Activated T-cell treated with anti-CD3 and anti-CD28 coated beads, Interleukin-2, amount 50 U/mL, for 1 hour (primary cell): ENCODE measurements at places on chromosomes 16 and 17.

- no peak for DNase-seq
Observed at GRCh38 chr17:36184023-36184765, 7.8 kb upstream of the TBC1D3B start.

DNA sequence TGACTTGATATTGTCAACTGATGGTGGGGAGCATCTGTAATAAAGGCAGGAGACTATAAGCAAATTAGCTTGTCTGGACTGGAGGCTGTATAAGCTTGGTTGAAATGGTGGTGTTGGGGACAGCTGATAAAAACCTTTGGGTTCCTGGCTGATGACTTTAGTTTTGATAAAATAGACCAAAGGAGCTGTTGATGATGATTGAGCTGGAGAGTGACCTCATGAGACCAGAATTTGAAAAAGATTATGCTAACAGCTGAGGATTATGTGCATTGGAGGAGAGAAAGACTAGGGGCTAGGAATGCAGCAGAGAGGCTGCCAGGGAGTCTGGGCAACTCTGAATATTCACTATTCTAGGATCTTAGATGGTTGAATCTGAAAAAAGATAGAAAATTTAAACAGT, 8.7 kb upstream of the CDC27 start:
- no peak for DNase-seq

GRCh38 chr16:31423241-31423640, 4.9 kb downstream of the COX6A2 start:
- no peak for DNase-seq

GRCh38 chr16:47045459-47045858, 72.0 kb upstream of the DNAJA2 start:
- no peak for DNase-seq

- no peak for DNase-seq
Observed at GRCh38 chr17:81306491-81306890, 11.4 kb upstream of the SLC38A10 start.

GRCh38 chr17:8144401-8145231, 7.6 kb downstream of the PER1 start:
- DNase-seq: no peak

DNA sequence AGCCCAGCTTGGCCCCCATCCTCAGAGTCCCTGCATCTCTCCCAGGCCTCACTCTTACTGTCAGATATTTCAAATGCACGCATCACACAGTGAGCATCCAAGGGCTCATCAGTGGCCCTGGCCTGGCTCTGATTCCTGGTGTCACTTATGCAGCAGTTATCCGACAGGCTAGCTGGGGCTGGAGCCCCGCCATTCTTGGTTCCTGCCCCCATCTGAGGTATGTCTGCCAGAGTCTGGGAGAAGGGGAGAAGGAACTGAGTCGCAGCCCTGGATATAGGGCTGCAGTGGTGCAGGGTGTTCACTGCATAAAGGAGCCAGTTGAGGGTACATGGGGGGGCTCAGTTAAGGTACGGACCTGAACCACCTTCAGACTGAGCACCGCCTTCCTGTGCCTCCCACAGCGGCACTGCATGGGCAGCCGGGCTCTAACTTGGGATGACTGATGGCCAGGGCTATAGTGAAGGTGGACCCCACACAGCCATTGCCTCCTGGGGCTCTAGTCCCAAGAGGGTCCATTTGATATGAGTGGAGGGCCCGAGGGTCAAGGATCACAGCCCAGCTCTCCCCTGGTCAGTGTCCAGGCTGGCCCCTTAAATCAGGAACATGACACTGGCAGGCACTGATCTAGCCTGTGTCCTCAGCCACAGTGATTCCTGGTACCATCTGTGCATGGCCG, 1.8 kb upstream of the RASD1 start:
- no peak for DNase-seq

- DNase-seq: peak; percentile 77
Observed at GRCh38 chr17:75764711-75765421, at the start of gene GALK1. GALK1 (minus strand) TSS chr17:75765192; CDS start chr17:75765136, 56 bp downstream.

DNA sequence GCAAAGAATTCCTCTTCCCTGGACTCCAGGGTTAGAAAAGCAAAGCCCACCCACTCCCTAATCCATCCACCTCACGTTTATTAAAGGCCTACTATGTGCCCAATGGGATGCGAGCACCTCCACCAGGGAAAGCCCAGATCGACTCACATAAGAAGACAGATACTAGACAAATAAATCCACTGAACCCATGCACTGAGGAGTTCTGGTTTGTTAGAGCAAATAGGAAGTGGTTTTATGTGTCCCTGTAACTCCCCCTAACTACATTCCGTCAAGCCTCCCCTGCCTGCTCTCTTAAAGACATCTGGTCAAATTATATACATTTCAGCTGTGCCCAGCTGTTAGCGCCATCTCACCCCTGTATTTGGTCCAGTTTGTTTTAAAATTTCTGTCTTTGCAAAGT, 218.5 kb upstream of the RPL38 start:
- no peak for DNase-seq

GRCh38 chr16:5315914-5316313, 218.3 kb upstream of the EEF2KMT start:
- no peak for DNase-seq

- DNase-seq: no peak
Observed at GRCh38 chr16:68646953-68647659, 2.0 kb downstream of the CDH3 start.

GRCh38 chr17:8681170-8681949, 50.8 kb upstream of the MYH10 start:
- DNase-seq: no peak

- DNase-seq: no peak
Observed at GRCh38 chr17:47120521-47121095, 68.5 kb downstream of the CDC27 start.

- DNase-seq: no peak
Observed at GRCh38 chr16:48790151-48790550, 180.2 kb upstream of the N4BP1 start.

DNA sequence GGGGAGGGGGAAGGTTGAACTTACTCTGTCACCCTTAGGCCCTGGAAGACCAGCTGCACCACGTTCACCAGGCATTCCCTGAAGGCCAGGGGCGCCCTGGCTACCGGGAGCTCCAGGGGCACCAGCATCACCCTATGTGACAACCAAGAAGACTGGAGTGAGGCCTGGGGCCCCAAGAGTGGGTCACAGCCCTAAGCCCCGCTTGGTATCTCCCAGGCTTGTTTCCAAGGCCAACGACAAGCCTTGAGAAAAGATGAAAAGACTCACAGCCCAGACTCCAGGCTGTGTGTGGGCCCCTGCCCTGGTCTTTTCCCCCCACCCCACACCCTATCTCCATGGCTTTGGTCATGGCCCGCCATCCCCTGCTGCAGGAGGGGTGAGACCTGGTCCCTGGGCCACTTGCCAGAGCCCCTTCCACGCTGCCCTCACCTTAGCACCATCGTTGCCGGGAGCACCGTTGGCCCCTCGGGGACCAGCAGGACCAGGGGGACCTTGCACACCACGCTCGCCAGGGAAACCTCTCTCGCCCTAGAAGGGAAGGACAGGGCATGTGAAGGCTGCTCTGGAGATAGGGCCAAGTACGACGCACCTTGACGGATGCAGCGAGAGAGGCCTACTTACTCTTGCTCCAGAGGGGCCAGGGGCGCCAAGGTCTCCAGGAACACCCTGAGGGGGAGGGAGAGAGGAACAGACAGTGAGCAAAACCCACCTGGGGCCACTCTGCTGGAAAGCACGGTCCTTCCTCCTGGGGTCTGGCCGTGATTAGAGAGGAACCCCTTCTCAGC, 9.9 kb downstream of the COL1A1 start:
- DNase-seq: no peak

DNA sequence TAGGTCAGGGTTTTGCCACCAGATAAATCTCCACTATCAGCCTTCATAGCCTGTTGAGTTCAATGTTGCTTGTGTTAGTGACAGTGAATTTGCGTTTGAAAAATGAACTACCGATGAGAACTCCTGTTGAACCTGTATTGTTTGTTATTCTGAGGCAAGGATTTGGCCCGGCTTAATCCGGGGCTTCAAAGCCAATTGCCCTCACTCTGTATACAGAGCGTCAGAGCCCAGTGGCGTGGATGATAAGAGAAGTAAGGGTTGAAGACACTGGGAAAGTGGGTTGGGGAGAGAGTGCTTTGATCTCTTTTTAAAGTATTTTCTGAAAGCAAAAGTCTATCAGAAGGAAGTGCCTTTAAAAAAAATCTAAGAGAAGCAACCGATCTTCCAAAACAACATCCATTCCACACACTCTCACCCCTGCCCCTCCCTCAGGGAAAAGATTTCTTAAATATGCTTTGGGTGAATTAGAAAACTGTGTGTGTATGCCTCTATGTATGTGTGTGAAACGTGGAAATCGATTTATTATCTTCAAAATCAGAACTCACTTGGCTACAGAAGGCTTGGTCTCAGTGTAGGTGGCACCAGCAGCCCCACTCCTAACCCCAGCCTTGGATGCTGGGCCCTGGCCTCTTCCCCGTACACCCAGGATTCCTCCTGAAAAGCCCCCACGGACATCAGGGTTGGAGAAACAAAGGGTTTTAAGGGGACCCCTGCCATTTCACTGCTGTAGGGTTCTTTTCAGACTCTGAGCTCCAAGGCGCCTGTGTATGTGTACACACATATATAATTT, 8.8 kb downstream of the TBX4 start:
- no peak for DNase-seq

GRCh38 chr17:65287040-65287439, 149.9 kb downstream of the RGS9 start:
- DNase-seq: no peak

- DNase-seq: no peak
Observed at GRCh38 chr17:17176341-17176740, 29.8 kb downstream of the PLD6 start.

DNA sequence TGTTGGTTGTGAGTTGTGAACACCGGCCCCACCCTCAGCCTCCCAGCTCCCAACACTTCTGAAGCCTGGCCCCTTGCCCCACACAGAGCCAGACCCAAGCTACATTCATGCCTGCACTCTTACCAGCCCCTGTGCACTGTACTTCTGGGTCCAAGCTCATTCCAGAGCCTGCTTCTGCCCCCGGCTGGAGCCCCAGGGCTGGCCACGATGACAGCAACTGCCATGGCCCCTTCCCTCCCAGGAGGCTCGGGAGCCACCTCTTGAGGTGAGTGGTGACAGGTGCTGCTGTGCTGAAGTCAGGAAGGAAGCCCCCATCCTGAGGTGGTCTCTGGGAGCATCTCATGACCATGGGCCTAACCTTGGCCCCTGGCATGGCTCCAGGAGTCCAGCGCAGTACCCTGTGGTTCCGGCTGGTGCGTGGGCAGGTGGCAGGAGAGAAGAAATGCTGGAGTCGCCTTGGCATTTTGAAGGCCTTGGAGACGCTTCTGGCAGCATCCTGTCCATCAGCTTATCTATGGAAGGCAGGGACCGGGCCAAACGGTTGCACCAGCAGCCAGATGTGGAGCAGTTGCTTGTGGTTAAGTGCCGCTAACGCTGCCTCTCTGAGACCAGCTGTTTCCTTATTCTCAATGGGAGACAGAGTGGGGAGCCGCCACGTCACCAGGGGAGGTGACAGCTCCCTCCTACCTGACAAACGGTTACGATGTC, 3.9 kb upstream of the CDT1 start:
- DNase-seq: no peak

DNA sequence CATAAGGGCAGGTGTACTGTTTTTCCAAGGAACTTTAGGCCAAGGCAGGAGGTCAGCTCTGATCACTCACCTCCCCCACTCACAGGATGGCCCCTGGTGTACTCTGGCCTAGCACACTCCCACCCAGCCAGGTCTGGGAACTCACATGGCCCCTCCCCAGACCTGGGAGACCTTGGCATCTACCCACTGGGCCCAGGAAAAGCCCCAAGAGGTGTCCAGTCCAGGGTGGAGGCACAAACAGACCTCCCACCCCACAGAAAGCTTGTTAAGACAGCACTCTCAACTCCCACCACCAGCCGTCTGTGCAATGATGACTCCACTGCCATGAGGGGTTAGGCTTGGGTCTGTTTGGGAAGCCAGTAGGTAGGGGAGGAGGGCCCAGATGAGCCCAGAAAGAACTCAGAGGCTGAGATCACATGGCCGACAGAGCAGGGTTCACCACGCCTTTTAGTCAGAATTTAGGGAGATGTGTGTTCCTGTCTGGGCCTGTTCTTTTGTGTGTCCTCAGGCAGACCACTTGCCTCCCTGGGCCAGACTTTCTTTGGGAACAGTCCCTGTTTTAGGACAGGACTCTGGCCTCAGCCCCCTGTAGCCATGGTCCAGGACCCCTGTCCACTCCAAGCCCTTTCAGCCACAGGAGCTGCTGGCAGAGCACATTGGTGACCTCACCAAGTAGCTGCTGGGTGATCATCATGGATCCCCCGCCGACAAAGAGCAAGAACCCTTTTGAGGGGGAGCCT, 12.1 kb upstream of the CBFB start:
- DNase-seq: no peak

GRCh38 chr17:78555746-78556401, 21.3 kb downstream of the DNAH17 start:
- no peak for DNase-seq

DNA sequence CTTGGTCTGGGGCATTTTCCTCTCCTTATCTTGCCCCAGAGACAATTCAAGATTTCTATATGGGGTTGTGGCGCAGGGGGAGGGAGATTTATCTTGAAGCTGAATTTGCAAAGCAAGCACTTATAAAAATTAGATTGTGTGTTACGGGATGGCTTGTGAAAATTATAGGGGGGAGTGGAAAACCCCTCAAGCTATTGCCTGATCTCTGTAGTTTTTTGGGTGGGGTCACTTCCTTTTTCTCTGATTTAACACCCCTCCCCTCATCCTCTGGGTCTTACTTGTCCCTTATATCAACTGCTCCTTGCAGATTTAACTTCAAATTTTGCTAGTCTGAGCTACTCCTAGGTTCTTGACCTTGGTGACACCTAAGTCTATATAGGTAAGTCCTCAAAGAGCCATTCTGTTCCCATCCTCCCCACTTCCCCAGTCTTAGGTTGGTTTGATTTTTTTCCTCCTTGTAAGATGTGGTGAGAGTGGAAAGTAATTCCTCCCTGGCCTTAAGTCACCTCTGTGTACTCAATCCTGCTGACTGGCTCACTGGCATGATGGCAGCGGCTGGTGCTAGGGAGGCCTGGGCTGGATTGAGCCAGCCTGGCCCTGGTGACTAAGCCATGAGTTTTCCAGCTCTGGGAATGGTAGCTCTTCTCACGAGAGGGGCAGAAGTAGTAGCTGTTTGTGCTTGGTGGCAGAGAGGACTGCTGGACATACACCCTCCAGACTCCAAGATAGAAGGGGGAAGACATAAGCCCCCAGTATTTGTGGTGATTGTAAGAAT, 2.3 kb downstream of the ARL4D start:
- DNase-seq: no peak

GRCh38 chr17:31750578-31750977, 108.5 kb downstream of the COPRS start:
- DNase-seq: no peak

DNA sequence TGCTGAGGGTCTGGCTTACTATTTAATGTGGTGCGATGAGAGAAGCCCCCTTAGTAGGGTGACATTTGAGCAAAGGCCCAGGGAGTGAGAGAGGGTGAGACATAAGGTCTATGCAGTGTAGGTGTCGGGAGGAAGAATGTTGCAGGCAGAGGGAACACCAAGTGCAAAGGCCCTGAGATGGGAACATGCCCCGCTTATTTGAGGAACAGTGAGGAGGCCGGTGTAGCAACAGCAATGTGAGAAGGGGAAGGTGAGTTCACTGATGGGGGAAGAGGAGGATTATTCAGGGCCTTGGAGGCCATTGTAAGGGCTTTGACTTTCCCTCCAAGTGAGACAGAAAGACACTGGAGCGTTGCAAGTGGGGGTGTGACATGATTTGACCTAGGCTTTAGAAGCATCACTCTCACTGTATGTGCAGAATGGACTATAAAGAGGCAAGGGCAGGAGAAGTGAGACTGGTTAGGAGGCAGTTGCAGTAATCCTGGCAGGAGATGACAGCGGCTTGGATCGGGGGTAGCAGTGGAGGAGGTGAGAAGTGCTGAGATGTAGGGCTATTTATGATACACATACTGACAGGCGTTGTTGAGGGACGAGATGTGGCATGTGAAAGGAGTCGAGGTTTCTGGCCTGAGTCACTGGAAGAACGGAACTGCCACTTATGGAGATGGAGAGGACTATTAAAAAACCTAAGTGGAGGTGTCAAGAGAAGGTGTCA, 145.3 kb downstream of the SPECC1 start:
- DNase-seq: no peak
